Stimulated activated CD8-positive, alpha-beta memory T cell treated with anti-CD3 and anti-CD28 coated beads, Interleukin-4, amount 100 ng/mL, for 4 hours (primary cell): ENCODE measurements at places on chromosomes 2 and 18.

- DNase-seq = no peak
These were observed 81.4 kb downstream of the CDCA7 start for GRCh38 chr2:173436088-173436487.

- DNase-seq = no peak
These were observed 122.2 kb downstream of the BCL2 start for GRCh38 chr18:63197246-63197869.

DNA sequence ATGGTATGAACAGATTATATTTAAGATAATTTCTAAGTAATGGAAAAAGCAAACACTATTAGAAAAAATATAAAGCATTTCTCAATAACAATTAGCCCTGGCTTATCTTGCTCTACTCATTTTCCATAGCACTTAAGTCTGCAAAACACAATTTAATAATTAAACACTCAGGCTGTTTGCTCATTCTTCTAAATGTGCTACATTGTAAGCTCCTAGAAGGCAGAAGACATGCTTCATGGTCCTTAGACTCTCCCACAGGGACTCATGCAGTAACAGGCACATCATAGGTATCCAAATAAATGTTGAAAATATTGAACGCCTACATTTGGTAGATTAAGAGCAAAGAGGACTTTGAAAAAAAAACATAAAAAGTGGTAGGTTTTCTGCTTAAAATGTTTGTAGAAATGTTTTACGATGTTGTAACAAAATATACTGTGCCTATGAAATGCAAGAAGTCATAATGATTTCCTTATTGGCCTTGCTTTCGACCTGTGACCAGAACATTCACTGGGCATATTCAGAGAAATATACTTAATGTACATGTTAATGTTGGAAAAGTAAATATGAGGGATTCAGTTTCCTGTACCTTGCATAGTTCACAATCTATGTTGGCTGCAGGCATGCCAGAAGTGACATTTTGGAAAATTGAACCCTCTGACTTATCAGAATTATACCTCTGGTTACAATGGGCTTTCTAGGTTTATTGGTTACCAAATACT is 27.2 kb downstream of the G6PC2 start:
- DNase-seq = no peak

DNA sequence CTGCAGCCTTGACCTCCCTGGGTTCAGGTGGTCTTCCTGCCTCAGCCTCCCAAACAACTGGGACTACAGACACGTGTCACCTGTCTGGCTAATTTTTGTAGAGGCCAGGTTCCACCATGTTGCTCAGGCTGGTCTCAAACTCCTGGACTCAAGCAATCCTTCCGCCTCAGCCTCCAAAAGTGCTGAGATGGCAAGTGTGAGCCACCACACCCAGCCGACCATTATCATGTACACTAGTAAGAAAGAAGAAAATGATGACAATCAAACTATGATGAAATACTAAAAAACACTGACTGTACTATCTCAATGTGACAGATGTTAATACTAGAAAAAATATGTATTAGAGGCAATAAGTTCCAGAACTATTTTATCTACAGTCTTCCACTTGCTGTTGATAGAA is 420.9 kb downstream of the TRIB2 start:
- no peak for DNase-seq

GRCh38 chr2:127004893-127005600 is 101.9 kb downstream of the BIN1 start:
- no peak for DNase-seq

DNA sequence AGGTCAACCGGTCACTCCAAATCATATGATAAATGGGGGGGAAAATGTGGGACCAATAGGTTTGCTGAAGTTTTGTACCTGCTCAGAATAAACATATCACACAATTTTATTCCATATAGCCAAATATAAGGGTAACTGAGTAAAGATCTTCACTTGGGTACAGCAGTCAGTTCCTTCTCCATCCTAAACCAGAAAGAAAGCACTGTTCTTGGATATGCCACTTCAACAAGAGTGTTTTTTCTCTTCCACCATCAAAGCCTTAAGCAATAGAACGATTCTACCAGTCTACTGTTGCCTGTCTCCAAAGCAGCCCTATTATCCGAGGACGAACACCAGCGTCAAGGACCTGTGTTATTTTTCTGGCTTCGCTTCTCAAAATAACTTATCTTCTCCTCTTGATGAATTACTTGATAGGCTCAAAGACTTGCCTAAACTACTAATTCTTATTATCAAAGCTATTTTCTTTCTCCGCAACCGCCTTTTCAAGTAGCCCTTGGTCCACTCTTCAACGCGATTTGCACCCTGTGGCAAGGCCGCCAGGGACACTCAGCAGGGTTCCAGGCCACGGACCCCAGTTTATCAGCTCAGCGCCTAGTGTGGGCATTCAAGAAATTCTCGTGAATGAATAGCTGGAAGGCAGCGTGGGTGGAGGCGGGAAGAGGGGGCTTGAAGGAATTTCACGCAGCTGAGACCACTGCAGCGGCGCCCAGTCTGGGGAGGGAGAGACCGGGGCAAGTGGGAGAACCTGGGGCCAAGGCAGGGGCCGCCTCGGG is 646 bp downstream of the ALS2 start:
- DNase-seq = no peak

DNA sequence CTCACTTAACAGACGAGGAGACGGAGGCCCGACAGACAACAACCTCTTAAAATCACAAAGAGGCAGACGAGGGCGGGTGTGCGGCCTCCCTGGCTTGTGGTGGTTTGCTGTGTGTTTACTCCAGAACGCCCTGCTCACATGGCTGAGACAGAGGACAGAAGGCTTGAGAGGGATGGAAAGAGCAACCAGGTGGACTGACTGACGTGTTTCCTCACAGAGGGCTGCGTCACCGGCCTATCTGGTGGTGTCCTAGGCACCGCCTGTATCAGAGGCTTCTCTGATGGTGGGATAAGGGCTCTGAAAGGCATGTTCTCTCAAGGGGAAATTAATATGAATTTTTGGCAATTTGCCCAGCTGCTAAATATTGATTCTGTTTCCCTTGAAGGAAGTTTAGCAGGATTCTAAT is 47.0 kb upstream of the RALBP1 start:
- no peak for DNase-seq

DNA sequence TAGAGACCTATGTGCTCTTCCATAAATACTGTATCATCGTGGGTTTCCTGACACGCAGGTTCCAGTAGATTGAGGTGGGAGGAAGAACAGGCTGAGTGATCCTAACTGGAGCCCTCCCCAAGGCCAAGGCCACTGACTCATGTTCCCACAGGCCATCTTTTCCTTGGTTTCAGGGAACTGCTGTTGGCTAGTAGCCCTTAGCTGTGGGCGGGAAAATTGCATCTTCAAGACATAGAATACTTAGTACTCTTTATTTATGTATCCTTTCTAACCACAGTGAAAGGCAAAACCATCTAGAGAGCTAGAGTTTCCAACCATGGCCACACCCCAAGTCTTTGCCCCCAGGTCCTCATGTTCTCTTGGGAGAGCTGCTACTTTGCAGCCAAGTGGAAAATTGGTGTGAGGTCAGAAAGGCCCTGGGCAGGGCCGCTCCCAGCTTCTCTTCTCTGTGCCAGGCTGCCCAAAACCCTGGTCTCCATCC is 55.9 kb downstream of the COPS8 start:
- no peak for DNase-seq

DNA sequence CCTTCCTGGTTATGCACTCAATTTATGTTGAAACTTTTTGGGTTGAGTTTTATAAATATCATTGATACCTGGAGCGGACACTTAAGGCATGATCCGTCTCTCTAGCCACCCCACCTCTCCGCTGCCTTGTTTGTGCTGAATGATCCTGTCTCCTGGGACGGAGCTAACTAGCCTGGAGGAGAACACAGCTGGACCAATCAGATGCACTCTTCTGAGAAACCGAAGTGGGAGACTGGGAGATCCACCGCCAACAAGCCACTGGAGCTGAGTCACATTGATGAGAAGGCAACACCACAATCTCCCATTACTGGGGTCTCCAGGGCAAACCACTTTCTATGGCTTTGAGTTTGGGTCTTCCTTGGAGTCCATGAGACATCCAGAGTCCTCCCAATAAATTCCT is 29.3 kb downstream of the CYP26B1 start:
- no peak for DNase-seq

GRCh38 chr18:52402814-52403213 is 62.8 kb downstream of the DCC start:
- DNase-seq = no peak

GRCh38 chr18:58213440-58213839 is 169.4 kb downstream of the NEDD4L start:
- no peak for DNase-seq

DNA sequence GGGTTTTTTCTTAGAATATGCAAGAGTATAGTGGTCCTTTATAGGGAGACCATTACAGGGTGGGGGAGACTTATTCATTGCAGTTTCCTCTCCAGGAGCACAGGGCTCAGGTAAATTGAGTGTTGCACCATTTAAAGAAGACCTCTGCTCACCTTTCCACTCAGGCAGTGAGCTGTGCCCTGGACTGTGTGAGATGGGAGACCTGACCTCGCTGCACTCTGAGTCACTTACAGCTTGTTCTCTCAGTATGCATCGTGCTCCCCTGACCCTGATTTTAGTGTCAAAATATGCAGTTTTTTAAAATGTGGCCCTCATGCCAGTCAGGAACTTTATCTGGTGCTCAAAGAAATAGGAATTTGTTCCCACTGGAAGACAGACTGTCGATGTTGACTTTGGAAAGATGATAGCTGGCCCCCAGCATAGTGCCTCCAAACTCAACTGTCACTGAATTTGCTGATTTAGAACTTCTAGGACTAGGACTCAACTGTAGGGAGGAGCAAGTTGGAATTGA is 146.7 kb upstream of the EPAS1 start:
- DNase-seq = no peak

GRCh38 chr18:27094621-27095020 is 90.5 kb downstream of the CHST9 start:
- DNase-seq = no peak
